ENCODE measurements at places on chromosomes 1 and 21.

DNA sequence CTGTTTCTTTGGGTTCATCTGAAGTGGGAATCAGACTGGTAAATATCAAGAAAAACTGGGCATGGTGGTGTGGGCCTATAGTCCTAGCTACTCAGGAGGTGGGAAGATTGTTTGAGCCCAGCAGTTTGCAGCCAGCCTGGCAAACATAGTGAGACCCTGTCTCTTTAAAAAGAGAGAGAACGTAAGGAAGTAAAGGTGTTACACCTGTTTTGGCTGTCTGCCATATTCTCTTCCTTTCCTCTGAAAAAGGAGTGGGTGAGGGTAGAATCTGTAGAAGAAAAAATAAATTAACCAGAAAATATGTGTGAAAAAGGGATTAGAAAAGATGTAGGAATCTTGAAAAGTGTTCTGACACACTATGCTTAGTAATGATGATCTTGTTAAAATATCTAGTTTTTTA, 20.0 kb downstream of the AHCYL1 start:
- no peak for DNase-seq

GRCh38 chr1:35129080-35129479, 49.9 kb downstream of the ZMYM1 start:
- DNase-seq, result no peak

DNA sequence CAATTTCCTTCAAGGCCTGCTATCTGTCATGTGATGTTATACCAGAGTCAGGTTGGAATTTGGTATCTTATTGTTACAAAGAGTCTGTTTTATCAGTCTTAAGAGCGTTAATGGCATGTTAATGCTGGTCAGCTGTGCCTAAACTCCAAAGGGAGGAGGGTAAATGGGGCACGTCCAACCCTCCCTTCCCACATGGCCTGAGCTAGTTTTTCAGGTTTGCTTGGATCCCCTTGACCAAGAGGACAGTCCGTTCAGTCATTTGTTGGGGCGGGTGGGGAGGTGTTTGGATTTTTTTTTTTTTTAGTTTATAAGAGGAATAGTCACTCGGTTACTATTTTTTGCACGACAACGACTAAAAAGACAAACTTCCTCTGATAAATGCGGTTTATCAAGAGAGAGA, 63.8 kb upstream of the LYST start:
- no peak for DNase-seq

DNA sequence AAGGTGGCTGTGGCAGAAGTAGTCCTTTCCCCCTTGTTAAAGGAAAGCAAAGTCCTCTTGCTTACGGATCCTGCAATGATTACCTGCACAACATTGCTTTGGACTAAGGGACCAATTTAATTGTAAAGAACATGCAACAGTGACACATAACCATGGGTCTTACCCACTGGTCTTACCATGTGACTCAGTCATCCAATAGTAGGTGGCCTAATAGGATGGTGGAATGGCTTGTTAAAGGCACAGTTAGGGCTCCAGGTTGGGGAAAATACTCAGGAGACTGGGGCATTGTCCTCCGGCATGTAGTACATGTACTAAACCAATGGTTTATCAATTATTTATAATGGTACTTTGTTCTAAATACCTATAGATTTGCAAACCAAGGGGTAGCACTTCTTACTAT, 2.1 kb upstream of the YIPF1 start:
- no peak for DNase-seq

DNA sequence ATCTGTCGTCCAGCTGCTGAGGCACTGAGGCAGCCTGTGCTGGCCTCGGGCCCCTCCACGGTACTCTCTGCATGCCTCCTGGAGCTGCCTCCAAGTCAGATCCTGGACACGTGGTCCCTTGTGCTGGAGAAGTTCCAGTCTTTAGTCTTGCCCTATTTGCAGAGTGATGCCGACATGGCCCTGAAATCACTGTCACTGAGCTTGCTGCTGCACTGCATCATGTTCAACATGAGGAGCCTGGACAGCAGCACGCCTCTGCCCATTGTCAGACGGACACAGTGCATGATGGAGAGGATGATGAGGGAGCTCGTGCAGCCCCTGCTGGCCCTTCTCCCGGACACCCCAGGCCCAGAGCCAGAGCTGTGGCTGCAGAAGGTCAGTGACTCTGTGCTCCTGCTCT, 10.0 kb downstream of the URB2 start:
- no peak for DNase-seq

DNA sequence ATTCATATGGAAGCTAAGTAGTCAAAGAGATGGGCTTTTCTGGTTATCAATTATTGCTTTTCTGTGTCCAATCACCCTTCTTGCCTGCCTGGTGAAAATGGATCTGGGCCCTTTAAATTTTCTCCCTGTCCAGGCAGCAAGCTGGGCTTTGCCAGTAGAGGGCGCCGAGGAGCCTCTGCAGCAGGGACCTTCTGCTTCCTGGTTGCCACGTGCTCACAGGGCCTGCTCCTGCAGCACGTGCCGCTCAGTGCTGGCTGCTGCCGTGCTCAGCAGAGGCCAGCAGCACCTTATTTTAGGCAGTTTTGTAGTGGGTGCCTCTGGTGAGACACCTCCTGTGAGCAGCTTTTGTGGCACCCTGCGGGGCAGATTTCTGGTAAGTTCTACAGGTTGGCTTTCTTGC, 4.0 kb downstream of the ACTL8 start:
- no peak for DNase-seq

DNA sequence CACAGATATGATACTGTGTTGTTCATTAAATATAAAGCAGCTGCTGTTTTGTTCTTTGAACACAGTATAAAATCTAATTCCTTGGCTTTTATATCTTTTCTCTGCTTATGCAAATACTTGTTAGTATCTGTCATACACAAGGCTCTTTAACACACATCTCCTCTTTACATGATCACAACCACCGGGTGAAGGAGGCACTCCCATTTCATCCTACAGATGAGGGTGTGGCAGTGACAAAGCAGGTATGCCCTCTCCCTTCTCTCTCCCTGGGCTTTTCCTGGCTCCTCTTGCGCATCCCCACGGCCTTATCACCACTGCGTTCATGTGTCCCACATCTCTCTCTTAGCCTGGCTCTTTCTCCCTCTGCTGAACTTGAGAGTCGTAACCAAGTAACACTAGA, 38.2 kb downstream of the JUN start:
- DNase-seq, result no peak

DNA sequence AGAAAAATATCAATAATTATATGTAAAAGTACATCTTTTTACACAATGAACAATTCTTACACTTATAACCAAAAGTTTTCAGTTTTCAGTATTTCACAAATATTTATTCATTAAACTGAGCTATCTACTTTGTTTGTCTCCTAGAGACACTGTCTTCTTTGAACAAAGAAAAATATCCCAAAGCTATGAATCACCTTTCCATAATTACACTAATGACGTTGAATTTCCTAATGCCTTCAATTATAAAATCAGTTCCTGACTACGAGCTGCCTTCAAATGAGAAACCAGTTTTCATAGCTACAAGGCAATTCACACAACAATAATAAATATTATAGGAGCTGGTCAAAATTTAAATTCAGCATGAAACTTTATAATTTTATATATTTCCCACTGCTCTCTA, 201.8 kb upstream of the BRINP3 start:
- no peak for DNase-seq

GRCh38 chr1:246066573-246066972, 440.5 kb downstream of the SMYD3 start:
- DNase-seq, result no peak

- peak; percentile 66 for DNase-seq
These were observed 92.1 kb upstream of the CD53 start for GRCh38 chr1:110780600-110781484.

- no peak for DNase-seq
These were observed 395.9 kb upstream of the CAMK1G start for GRCh38 chr1:209187589-209187988.

- DNase-seq, result no peak
These were observed 57.3 kb downstream of the RHOU start for GRCh38 chr1:228792601-228793000.

GRCh38 chr1:16111771-16112595, 38.5 kb upstream of the FAM131C start:
- DNase-seq, result no peak

DNA sequence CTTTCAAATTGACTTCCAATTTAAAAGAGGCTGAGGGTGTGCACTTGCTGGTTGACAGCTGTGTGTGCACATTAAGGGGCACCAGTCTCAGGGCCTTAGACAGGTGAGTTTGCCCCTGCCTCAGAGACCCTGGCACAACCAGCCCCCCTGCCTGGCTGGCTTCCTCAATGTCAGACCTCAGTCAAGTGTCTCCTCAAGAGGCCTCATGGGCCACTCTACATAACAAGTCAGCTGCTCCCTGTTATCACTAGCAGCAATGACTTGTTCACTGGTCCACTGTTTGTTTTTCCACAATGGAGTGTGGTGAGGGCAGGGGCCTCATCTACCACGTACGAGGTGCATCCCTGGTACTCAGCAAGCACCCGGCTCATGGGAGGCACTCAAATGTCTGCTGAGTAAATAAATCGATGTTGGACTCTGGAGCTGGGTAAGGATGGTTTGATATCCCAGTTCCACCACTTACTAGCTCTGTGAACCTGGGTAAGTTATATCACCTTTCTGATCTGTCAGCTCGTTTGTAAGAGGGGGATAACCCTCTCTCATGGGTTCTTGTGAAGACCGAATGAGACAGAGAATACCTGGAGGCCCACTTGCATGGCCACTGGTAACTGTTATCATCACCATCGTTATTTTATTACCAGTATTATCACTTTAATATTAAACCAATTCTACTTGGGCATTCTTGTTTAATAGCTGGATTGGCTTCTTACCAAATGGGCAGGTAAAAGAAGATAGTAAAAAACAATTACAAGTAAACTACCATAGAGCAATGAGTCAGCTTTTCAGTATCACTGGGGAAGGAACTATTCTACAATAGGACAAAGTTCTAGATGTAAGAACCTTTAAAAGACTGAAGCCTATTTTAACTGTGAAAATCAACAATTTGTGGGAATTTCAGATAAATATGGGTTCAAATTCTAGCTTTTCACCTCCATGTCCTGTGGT, 64.6 kb downstream of the SLC66A1 start:
- DNase-seq, result no peak

GRCh38 chr1:166836733-166837132, 2.5 kb upstream of the POGK start:
- no peak for DNase-seq
